Kidney capillary endothelial cell (primary cell): ENCODE measurements at places on chromosomes 7 and 10.
A peak's percentile ranks its signal among the peaks of the same experiment; 100 is the strongest.

- DNase-seq, result peak; percentile 77
Measured at GRCh38 chr7:27196287-27196767, 3.6 kb downstream of the HOXA13 start.

- DNase-seq, result no peak
Measured at GRCh38 chr7:44972562-44972961, 6.3 kb downstream of the MYO1G start.

DNA sequence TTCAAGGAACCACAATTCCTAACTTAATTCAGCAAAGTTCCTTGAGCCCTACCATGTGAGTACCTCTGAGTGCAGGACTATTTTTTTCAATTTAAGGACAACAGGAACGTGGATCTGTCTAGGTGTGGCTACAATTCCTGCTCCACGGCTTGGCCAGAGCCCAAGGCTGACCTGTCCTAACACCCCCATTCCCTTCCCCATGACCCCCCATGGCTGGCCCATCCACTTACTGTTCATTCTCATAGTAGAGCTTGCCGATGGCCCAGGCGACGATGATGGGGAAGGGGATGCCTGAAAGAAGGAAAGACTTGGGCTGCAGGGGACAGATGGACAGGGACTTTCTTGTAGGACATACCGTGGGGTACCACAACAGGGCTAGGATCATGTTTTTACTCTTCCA lies 20.3 kb downstream of the CRHR2 start:
- DNase-seq, result no peak

DNA sequence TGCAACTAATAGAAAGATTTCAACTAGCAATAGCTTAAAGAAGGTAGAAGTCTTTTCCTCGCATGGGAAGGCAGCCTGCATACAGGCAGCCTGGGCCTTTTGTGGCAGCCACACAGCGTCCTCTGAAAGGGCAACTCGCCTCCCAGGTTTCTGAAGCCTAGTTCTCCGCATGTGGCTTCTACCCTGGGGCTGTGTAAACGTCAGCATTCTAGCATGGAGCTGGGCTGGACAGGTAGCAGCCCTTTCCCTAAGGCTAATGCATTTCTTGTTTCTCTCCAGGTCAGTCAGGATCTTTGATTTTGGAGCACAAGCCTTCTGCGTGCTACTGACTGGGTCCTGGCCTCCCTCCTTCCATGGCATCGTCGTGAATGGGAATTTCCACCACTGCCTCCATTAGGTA lies 23.8 kb upstream of the SEC61G start:
- no peak for DNase-seq

GRCh38 chr10:119298810-119299209 lies 91.4 kb downstream of the GRK5 start:
- no peak for DNase-seq

DNA sequence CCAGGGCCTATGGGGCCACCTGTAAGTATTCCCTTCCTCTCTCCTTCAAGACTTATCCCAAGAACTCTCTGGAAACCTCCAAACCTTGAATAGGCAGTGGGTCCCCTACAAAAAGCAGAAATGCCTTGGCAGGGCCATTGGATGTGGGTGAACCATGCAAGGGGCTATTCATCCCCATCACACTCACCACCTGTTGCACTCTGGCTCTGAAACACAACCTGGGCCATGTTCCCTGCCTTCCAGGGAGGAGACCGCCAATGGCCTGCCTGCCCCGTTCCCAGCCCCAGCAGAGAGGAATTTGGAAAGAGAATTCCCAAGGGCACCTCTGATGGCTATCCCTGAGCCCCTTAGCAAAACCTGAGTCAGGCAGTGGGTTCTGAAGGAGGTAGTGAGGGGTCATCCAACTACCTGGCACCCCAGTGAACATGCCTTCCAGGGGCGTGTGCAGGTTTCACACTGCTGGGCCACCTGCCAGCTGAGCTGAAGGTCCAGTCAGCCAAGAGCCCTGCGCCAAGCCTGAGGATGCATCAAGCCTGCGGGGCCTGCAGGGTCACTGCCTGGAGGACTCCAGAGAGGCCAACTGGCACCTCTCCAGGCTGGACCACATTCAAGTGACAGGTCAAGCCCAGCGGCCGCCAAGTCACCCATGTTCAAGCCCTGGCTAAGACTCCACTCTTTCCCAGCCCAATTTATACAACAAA lies 101.3 kb downstream of the COL13A1 start:
- no peak for DNase-seq

DNA sequence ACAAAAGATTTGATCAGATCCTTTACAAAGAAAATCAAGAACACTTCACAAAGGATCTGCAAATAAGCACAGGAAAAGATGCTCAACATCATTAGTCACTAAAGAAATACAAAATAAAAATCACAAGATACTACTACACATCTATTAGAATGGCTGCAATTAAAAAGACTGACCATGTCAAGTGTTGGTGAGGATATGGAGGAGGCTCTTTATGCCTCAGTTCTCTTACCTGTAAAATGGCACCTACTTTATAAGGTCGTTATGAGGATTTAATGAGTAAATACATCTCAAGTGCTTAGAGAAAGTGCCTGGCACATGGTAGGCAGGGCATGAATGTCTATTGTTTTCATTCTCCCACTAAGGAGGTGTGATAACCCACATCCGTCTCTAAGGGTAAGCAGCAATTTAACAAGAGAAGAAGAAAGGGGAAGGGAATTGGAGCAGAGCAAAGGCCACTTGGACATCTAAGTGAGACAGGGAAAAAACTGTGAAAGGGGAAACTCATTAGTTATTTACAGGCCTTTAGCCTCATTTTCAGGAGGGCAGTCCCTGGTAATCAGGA lies 157.5 kb upstream of the NFE2L3 start:
- no peak for DNase-seq

GRCh38 chr10:95321554-95322301 lies 30.9 kb upstream of the PDLIM1 start:
- DNase-seq, result no peak

- DNase-seq, result no peak
Measured at GRCh38 chr7:85230623-85231022, 43.8 kb upstream of the SEMA3D start.

GRCh38 chr10:105837951-105838350 lies 1196.9 kb downstream of the SORCS3 start:
- no peak for DNase-seq

DNA sequence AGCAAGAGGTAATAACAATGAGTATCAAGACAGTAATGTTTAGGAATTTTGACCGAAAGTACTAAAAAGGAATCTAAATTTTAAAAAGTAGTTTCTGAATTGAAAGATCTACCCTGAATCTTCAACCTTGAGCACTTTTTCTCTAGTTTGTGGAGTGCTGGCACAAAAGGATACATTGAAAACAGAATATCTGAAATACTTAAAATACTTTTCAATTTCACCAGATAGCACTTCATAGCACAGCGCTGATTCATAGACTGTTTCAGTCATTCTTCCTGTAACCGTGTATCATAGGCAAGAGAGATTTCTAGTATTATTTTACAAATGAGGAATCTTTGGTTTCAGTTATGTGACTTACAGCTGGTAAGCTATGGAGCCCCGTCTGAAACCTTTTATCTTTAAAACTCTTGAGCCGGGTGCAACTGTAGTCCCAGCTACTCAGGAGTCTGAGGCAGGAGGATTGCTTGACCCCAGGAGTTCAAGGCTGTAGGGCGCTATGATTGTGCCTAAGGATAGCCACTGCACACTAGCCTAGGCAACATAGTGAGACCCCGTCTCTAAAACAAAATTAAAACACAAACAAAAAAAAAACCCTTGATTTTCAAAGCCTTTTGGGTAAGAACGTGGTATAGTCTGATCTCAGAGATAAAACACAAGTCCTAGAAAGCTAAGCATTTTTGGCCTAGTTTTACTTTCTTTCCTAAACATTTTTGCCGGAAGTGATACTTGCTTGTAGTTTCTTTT lies 35.1 kb downstream of the FHIP2A start:
- peak; percentile 42 for DNase-seq

GRCh38 chr7:91263384-91264045 lies 718 bp upstream of the FZD1 start:
- DNase-seq, result peak; percentile 40

DNA sequence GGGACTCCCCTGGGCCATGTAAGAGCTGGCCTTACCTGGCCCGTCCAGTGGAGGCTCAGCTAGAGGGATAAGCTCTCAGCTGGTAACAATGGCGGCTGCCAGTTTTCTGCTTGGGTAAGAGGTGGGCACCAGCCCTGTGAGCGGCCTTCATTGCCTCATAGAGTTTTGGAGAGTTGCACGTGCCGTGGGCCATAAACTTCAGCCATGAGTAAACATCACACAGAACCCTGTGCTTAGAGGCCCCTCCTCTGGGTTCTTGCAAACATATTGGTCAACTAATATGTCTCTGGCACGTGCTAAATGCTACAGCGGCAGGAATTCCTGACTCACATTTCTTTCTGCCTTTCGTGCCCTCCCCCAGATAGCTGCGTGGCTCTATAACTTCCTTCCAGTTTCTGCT lies 103.9 kb upstream of the LEP start:
- peak; percentile 33 for DNase-seq

DNA sequence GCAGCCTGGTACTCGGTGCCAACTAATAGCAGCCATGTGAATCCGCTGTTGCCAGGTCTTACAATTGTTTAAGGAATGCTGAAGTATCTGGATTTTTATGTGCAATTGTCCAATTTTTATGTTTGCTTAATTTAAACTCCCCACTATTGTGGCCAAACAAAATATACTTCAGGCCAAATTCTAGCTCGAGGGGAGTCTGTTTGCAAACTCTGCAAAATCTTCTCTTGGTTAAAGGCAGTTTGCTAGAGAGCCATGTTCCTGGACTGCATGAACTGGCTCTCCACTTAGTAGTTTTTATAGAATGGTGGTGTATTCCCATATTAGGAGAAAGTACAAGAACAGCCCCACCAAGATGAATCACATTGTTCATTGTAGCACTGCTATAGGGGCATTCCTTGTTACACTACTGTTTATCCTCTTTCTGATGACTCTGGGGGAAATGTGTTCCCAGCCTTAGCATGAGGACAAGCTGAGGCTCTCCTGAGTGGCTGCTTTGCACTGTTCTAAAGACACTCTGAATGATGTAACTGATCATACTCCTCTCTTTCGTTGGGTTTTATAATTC lies 178.0 kb upstream of the GLI3 start:
- DNase-seq, result no peak

DNA sequence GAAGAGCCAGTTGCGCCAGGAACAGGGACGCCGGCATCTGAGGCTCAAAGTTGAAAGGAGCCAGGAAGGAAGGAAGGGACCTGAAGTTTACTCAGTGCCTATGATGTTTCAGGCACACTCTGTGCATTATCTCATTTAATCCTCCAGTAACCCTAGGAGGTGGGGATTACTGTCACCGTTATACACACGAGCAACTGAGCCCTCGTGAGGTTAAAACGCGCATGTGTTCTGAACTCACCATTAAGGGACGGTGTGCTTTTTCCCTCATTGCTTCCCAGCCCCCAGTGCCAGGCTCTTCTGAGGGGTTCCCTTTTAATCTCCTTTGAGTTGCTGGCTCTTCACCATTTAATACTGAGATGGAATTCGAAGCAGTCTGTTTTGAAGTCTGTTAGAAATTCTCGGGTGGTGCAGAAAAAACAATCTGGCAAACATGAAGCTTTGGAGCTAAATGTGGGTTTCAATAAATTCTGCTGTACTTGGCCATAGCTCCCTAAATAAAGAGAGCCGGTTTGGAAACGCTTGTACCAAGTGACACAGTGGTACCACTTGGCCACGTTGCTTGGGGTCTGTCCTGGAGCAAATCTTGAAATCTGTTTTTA lies 102.2 kb downstream of the TAX1BP1 start:
- DNase-seq, result no peak
